Naive thymus-derived CD4-positive, alpha-beta T cell (primary cell): ENCODE measurements at places on chromosomes 3 and 15. TPM values are rescaled to one million over a fixed set of nuclear protein-coding genes. Genes with fewer than 3 reads are reported as not detected.

DNA sequence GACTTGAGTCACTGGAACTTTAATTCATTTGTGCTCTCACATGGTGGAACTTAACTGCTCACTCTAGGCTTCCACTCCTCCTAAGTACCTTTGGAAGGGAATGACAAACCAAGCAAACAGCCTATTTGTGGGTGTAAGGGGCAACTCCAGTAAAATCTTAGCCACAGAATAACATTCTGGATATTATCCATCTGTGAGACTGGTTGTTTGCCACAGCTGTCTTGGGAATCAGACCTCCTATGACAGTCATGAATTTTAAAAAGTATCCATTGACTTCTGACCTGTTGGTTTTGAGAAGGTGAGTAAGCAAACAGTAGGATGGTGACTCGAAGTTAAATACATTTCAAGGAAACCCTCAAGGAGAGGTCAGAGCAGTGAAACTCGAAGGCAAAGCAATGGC, 147.3 kb upstream of the CDIN1 start:
- DNase-seq, result no peak

- no peak for DNase-seq
Measured at GRCh38 chr3:13927295-13927694, 47.4 kb upstream of the WNT7A start.

Gene DUOX2
- total RNA-seq, result not detected

Gene RGMA
- not detected for total RNA-seq

DNA sequence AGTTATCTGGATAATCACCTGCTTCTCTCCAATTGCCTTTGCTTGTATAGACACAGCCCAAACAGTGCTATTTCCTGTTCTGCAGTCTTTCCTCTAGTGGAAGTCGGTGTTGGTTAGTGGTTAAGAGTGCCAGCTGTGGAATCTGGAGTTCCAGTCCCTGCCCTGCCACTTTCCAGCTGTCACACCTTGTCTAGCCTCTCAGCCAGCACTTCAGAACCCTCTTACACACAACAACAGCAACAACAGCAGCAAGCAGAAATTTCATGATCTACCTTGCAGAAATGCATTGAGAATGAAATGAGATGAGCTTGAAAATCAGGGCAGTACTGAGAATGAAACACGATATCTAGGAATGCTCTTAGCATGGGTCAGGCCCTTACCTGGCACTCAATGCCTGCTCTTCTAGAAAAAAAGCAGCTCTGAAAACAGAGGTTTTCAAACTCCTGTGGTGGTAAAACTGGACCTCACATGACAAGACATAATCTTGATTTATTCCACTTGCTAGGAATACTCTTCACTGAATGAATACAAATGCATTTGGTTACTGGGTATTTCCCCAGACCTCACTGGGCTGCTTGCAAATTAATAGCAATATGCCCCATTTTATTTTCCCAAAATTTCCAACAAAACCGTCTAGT, 3.3 kb upstream of the WNT5A start:
- no peak for DNase-seq

Gene KBTBD13
- not detected for total RNA-seq
